ENCODE measurements at places on chromosomes 7 and 10.

GRCh38 chr10:80152820-80153219, 20.3 kb downstream of the PLAC9 start:
- no peak for DNase-seq

- no peak for DNase-seq
Observed at GRCh38 chr10:74821501-74821900, 4.9 kb upstream of the KAT6B start.

- DNase-seq, result no peak
Observed at GRCh38 chr10:101273330-101273729, 44.1 kb upstream of the LBX1 start.

GRCh38 chr7:130946114-130946513, 212.1 kb upstream of the KLF14 start:
- DNase-seq, result no peak

- no peak for DNase-seq
Observed at GRCh38 chr10:132572545-132572937, 35.0 kb downstream of the INPP5A start.

DNA sequence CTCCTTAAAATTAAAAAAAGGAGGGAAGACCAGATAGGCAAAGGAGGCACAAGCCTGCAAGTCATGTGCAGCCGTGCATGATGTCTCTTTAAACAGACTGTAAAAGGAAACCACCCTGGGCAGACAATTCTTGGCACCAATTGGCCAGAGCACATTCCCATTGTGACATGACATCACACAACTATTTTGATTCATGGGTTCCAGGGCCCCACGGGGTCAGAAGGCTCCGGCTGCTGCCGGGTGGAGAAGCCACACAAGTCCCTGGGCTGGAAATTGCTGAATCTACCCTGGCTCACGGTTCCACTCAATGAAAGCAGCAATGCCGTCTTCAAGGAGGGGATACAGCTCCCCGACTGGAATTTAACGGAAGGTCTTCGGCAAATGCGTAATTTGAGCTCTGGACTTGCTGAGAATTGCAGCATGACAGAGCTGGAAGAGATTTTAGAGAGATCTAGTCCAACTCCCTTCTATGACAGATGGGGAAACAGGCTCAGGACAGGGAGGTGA, 140.5 kb downstream of the PRKAG2 start:
- no peak for DNase-seq

DNA sequence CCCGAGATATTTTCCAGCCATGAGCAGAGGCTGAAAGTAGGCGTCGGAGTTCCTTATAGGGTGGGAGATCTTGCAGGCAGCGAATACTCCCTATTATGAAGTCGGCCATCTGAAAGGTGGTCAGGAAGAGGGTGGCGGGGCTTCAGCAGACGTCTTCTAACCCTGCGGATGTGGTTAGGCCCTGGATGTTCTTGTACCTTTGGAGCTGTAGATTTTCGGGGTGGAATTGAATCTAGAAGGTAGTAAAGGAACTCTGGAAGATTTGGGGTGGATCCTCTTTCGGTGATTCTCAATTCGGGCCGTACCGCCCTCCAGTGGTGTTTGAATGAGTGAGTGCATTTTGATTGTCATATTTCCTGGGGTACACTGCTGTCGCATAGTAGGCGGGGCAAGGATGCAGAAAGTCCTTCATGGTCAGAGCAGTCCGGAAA, 635 bp downstream of the NUP205 start:
- peak; percentile 51 for DNase-seq

DNA sequence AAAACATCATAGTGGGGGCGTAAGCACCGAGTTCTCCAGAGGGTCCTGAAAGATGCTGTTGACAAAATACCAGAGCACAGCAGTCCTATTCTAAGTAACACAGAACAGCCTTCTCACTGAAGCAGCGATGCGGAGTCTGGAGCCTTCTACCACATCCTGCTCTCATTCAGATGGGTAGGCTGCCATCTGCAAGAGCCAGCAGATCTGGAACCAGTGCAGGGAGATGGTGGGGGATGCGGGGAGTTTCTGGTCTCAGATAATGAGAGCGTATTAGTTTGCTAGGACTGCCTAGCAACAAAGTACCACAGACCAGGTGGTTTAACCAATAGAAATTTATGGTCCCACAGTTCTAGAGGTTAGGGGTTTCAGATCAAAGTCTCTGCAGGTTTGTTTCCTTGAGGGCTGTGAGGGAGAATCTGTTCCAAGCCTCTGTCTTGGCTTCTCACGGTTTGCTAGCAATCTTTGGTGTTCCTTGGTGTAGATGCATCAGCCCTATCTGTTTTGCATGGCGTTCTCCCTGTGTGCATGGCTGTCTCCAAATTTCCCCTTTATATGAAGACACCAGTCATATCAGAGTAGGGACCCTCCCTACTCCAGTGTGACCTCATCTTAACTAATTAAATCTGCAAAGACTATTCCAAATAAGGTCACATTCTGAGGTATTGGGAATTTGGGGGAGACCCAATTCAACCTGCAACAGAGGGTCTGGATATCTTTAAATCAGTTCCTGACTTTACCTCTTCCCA, 52.0 kb upstream of the STEAP1B start:
- no peak for DNase-seq

GRCh38 chr7:129649128-129649690, 37.7 kb downstream of the NRF1 start:
- no peak for DNase-seq

DNA sequence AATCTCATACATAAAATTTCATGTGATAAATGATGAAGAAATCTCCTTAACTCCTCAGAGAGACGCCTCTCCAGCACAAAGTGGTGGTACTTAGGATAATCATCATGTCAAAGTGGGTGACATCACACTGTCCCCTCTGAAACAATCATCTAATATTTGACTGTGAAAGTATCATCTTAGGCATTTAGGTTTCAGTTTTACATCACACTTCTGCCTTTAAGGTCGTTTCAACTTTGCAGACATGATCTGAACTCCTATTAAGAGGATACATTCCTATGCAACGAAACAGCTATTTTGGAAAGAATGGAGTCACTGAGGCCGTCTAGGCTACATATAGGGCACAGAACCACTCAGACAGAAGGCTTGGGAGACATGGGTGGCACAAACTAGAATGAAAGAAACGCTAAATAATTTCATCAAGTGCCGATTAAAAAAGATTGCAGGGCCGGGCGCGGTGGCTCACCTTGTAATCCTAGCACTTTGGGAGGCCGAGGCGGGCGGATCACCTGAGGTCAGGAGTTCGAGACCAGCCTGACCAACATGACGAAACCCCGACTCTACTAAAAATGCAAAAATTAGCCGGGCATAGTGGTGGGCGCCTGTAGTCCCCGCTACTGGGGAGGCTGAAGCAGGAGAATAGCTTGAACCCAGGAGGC, 2.0 kb downstream of the VOPP1 start:
- no peak for DNase-seq

- DNase-seq, result no peak
Observed at GRCh38 chr7:105215821-105216220, 172.9 kb downstream of the SRPK2 start.

DNA sequence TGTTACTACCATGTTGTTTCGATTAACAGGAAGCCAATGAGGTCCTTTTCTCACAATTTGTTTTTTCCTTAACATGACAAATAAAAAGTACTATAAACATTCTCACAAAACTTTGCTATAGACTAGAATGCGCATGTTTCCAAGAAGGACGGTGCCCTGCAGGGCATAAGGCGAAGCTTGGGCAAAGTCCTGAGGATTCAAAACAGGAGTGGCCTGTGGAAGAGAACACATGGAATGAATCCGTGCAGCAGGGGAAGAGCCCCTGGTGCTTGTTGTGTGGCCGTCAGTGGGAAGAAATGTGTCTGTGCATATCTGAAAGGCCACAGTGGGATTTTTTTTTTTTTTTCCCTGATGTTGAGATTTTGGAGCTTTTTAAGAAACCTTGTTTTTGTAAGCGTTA, 67.6 kb downstream of the ITGA8 start:
- no peak for DNase-seq

- peak; percentile 42 for DNase-seq
Observed at GRCh38 chr10:73875139-73875475, 752 bp upstream of the CAMK2G start.

DNA sequence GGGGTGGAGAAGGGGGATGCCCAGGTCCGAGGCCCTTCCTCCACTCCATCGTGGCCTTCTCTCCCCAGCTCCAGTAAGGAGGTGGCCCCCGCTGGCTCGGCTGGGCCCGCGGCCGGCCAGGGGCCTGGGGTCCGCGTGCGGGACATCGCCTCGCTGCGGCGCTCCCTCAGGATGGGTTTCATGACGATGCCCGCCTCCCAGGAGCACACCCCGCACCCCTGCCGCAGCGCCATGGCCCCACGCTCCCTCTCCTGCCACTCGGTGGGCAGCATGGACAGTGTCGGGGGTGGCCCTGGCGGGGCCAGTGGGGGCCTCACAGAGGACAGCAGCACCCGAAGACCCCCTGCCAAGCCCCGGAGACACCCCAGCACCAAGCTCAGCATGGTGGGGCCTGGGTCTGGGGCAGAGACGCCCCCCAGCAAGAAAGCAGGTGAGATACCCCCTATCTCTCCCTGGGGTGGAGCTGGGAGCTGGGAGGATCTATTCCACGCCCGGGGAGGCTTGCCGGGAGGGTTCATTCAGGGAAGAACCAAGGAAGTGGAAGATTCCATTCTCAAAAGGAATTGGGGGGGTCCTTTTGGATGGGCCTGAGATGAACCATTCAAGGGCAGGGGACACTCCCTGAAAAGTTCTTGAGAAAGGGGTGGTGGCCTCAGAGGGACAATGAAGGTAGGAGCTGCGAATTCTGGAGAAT, 3.2 kb downstream of the NYAP1 start:
- no peak for DNase-seq

DNA sequence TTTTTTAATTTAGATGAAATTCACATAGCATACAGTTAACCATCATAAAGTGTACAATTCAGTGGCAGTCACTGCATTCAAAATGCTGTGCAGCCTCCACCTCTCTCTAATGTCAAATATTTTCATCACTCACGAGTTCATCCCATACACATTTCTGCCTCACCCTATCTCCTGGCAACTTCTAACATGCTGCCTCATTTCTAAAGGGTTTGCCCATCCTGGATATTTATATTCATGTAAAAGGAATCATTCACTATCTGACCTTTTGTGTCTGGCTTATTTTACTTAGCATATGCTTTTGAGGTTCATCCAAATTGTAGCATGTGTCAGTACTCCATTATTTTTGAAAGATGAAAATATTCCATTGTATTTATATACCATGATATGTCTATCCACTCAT, 286.9 kb upstream of the VSTM2A start:
- DNase-seq, result no peak

- peak; percentile 9 for DNase-seq
Observed at GRCh38 chr7:145036604-145037405, 201.0 kb upstream of the TPK1 start.

DNA sequence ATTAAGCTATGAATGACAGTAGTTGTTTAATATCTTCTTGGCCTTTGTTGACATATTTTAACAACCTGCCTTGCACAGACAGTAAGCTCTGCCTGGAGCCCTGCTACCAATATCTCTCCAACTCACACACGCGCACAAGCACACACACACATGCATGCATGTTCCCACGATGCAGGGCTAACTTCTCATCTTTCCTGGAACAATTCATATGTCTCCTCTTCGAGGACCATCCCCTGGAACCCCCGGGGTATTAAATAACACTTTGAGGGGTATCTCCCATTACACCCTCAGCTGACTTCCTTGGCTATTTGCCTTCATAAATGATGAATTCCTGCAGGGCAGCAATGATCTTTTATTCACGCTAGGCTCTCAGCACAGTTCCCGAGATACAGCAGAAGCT, 258.0 kb downstream of the TRIL start:
- no peak for DNase-seq

GRCh38 chr10:116268976-116269375, 4.0 kb downstream of the GFRA1 start:
- DNase-seq, result no peak

GRCh38 chr10:53702489-53702888, 929.9 kb upstream of the MBL2 start:
- no peak for DNase-seq

GRCh38 chr7:87356448-87356847, 11.0 kb downstream of the CROT start:
- no peak for DNase-seq

GRCh38 chr7:26399736-26400135, 108.1 kb downstream of the SNX10 start:
- no peak for DNase-seq

DNA sequence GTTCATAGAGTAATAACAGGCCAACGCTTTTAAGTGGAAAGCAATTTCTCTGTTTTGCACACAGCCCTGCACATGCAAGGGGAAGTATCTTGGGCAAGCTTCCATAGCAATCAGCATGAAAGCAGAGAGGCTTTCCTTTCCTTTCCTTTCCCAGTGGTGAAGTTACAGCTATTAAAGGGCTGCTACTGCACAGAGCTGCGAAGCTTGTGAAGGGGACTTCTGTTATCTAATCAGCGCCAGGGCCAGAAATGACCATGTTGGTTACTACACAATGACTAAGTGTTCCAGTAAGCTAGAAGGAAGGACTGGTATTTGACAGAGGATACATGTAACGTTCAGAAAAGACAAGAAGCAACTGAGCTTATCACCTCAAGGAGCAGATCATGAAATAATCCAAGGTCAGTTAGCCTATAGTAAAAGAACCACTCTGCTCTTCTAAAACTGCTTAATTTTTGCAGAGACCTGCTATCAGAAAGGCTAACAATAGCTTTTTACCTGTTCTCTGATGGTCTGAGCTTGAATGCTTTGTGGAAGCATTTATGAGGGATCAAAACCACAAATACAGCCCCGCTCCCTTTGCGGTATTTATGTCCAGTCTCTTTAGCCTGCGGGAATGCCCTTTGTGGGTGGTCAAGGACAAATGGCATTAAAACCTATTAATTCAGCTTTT, 45.9 kb downstream of the SGMS1 start:
- DNase-seq, result no peak

DNA sequence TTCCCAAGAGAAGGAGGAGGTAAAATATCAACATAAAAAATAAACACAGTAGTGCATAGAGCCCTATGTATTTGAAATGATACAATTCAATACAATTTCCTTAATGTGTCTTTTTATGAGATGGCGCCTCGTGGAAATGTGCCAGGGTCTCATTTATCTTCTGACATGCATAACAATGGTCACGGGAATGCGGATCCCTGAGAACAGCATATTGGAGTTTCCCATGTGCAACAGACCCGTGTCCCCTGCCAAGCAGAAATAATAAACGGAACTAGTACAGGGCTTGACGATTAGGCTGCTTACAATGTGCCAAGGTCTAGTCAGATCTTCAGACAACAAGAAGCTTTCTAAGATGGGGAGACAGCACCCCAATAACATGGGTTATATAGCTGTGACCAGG, 217.9 kb downstream of the ARHGAP21 start:
- DNase-seq, result no peak

DNA sequence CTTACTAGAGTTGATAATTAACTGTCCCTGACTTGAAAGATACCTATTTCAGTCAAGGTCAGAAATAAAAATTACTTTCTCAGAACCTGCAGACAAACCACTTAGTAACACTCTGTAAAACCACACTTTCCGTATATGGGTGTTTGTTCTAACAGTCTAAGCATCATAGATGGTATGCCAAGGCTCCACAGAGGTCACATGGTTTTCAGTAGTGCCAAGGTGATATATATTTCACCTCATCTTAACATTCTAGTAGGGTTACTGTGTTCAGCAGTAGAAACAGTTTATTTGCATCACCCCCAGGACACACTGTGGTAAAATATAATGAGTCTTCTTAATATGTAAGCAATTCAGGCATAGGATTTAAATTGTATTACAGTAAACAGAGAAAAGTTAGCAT, 61.5 kb downstream of the KCND2 start:
- DNase-seq, result peak; percentile 1

- no peak for DNase-seq
Observed at GRCh38 chr10:6564367-6564766, 15.7 kb downstream of the PRKCQ start.
